CD4-positive, alpha-beta T cell (primary cell): ENCODE measurements at places on chromosomes 6 and 20. TPM values are rescaled to one million over a fixed set of nuclear protein-coding genes. Genes with fewer than 3 reads are reported as not detected.

DNA sequence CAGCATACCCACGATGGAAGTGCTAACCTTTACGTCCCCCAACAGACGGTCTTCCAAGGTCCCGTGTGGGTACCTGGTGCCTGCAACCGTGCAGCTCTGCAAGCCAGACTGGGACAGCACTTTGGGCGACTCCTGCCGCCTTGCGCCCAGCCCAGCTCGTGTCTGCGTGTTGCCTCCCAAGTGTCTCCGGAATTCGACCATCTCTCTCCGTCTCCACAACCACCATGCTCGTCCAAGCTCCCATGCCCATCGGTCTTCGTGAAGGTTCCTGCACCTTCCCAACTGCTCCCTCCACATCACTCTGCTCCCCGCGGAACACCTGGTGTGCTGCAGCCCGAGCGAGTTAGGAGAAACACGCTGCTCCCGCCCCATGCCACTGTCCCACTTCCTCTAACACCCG is 173.2 kb upstream of the AFDN start:
- no peak overlapping the region for H3K27ac ChIP-seq
- H3K36me3 ChIP-seq = no peaks in the 10 kb centered on the region
- no peak for DNase-seq
- H3K27me3 ChIP-seq = no peaks in the 10 kb centered on the region

Gene RBBP8NL
- not detected for total RNA-seq

DNA sequence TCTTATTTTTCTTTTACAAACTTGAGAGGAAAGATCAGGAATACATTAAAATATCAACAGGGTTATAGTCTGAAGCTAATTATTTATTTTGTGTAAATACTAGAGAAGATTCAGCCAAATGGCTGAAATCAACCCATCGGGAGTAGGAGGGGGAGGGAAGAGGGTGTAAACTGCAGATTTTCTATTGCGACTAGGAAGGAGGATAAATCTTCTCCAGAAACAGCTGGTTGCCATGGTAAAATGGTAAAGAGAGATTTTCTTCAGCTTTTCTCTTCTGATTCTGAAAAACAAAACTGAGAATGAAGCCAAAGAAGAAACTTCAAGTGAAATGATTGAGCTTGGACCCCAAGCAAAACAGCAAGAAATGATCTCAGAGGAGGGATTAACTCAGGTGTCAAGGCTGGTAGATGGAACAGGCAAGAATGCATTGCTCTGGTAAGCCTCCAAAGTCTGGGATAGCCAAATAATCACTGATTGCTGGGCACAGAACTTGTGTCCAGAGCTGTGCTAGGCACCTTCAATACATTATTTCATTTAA is 193.5 kb upstream of the SPTLC3 start:
- H3K27ac ChIP-seq = no peak overlapping the region
- no peak overlapping the region for H3K4me3 ChIP-seq
- H3K27me3 ChIP-seq = no peaks in the 10 kb centered on the region
- no peaks in the 10 kb centered on the region for H3K36me3 ChIP-seq
- no peak for DNase-seq

- no peak overlapping the region for H3K4me3 ChIP-seq
- H3K27me3 ChIP-seq = no peaks in the 10 kb centered on the region
- no peak overlapping the region for H3K27ac ChIP-seq
- peaks cover 13% of the 10 kb centered on the region for H3K4me1 ChIP-seq
- no peak for DNase-seq
Measured at GRCh38 chr6:257031-257725, 35.1 kb upstream of the DUSP22 start.

DNA sequence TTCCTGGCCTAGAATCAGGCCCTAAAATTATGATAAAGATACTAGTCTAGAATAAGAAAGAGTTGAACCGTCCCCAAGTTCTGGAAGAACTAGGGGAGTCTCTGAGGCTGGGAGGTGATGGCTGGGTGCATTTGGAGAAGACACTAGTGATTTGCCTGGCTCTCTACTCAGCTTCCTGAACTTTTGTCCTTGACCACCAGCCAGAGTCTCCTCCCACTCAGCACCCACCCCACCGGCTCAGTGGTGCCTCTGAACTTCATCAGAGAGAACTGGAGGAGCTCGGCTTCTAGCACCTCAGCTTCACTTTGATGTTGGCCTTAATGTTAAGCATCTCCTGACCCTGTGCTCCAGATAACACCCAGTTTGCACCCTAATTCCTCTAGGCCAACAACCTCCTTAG is 73.0 kb downstream of the PERP start:
- H3K4me1 ChIP-seq = no peaks in the 10 kb centered on the region
- DNase-seq = no peak
- no peaks in the 10 kb centered on the region for H3K36me3 ChIP-seq
- H3K27me3 ChIP-seq = no peaks in the 10 kb centered on the region
- no peak overlapping the region for H3K4me3 ChIP-seq
- no peak overlapping the region for H3K27ac ChIP-seq

DNA sequence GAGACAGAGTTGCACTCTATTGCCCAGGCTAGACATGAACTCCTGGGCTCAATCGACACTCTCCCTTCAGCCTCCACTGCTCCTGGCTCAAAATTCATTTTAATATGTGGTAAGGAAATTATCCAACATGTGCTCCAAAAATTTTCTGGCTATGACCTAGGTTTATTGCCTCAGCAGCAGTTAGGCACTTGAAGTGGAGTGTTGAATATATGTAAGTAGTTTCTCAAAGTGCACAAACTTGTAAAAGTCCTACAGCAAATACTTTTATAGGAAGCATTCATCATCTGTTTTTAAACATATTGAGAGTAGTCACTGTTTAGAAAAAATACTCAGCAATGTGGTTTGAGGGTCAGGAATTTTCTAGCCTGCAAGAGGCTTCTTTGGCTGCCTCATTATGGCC is 13.2 kb downstream of the FILIP1 start:
- no peak for DNase-seq
- H3K4me1 ChIP-seq = no peaks in the 10 kb centered on the region
- H3K4me3 ChIP-seq = no peak overlapping the region
- H3K27ac ChIP-seq = no peak overlapping the region

DNA sequence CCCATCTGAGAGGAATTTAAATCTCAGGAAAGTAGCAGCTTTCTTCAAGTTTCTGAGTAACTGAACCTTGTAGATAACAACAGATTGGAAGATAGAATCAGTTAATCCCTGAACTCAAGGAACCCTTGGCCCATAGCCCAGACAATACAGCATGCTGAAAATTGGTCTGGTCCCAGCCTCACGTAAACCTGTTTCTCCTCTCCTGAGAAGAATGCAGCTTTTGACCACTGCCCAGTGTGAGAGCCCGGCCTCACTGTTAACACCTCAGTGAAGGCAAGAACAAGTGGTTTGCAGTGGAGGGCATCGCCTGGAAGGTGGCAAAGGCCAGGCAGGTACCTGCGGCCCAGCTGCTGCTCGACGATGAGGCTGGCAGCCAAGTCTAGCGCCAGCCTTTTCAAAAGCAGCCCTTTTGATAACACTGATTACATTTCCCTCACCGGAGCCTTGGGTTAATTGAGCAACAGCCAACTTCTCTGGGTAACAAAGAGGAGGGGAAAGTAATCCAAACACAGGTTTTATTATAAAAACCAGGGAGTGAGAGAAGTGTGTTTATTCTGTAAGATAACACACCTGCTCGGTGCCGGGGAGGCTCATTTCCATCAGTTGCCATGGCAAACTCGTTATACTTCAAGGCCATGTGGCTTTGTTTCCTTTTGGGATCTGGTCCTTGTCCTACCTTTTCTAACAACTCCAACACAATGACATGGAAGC is 54.0 kb downstream of the TRAF3IP2 start:
- H3K36me3 ChIP-seq = no peaks in the 10 kb centered on the region
- DNase-seq = no peak
- no peak overlapping the region for H3K4me3 ChIP-seq

Gene TAB2
- 121 TPM for total RNA-seq

DNA sequence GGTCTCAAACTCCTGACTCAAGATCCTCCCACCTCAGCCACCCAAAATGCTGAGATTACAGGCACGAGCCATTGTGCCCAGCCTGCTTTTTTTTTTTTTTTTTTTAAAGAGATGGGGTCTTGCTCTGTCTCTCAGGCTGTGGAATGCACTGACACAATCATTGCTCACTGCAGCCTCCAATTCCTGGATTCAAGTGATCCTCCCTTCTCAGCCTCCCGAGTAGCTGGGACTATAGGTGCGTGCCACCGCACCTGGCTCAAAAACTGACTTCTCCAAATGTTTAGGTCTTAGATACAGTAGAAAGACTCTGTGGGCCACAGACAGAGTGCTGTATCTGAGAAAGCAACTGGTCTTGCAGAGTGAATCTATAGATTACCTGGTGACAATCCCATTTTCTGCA is 31.1 kb upstream of the SLC4A11 start:
- no peak for DNase-seq
- no peak overlapping the region for H3K27ac ChIP-seq
- H3K27me3 ChIP-seq = no peaks in the 10 kb centered on the region
- no peaks in the 10 kb centered on the region for H3K4me1 ChIP-seq
- H3K4me3 ChIP-seq = no peak overlapping the region
- H3K36me3 ChIP-seq = peaks cover 4% of the 10 kb centered on the region

Gene C4A
- total RNA-seq = 4.2 TPM

- no peak overlapping the region for H3K4me3 ChIP-seq
- no peak overlapping the region for H3K27ac ChIP-seq
- H3K27me3 ChIP-seq = no peaks in the 10 kb centered on the region
- H3K4me1 ChIP-seq = no peaks in the 10 kb centered on the region
- DNase-seq = no peak
- no peaks in the 10 kb centered on the region for H3K36me3 ChIP-seq
Measured at GRCh38 chr6:163771180-163771579, 356.7 kb downstream of the QKI start.

Gene PIM1
- total RNA-seq = 175 TPM

DNA sequence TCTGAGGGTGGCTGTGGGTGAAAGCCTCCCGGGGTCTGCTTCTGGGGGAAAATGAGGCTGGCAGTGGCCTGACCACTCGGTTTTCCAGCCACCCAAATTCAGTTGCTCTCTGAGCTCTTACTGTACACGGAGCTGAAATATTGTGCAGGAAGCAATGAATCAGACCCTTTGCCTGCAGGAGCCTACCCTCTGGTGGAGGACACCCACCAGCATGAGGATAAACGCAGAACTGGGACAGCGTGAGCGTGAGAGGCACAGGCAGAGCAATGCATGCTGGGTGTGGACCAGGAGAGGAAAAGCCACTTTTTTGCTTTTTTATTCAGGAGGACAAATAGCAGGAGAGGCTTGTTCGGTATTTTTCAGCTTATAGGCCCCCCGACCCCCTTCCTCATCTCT is 298.0 kb downstream of the QKI start:
- H3K36me3 ChIP-seq = no peaks in the 10 kb centered on the region
- peaks cover 16% of the 10 kb centered on the region for H3K4me1 ChIP-seq
- H3K27ac ChIP-seq = no peak overlapping the region
- peak; percentile 29 for DNase-seq
- H3K4me3 ChIP-seq = no peak overlapping the region

GRCh38 chr6:15400572-15401004 is 154.7 kb downstream of the JARID2 start:
- no peak overlapping the region for H3K27ac ChIP-seq
- DNase-seq = peak; percentile 45
- H3K4me1 ChIP-seq = peaks cover 37% of the 10 kb centered on the region
